Esophagus mucosa (tissue), 1 donor: ENCODE measurements at places on chromosomes 6 and 20.

DNA sequence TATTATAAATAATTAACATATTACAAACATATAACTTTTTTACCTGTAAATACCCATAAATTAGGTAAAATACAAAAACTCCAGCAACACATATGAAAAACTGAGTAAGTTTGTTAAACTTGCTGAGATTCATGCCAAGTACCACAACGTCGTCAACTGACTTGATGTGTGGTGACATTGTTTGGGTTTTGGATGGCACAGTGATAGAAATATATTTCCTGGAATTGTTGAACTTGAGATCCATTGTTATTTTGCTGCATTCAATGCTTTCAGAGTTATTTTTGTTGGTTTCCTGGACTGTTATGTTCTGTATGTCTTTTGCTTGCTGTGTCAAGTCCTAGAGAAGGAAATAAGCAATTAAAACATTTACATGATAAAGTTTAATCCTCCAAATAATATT, 5.5 kb downstream of the SLC35B3 start:
- ATAC-seq, result no peak

- ATAC-seq, result no peak
Measured at GRCh38 chr20:51327251-51327841, 215.2 kb downstream of the NFATC2 start.

GRCh38 chr6:36116066-36116864, 14.0 kb upstream of the MAPK13 start:
- no peak for ATAC-seq

DNA sequence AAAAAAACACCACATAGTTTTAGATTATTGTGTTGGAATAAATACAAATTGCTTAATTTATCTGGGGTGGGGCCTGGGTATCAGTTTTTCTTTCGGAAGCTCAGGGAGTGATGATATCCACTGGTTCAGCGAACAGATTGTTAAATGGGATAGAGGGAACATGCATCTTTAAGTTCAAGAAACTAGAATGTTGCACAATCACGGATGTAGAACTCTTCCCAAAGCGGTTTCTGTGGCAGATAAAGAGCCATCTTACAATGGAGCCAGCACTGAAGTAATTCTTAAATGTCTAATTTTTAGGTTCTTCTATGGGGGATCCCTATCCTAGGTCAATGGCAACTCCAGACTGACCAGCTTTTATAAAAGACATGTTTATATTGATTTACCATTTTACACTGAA, 9.7 kb upstream of the RMND1 start:
- no peak for ATAC-seq

GRCh38 chr6:20932284-20932683, 398.0 kb downstream of the CDKAL1 start:
- no peak for ATAC-seq

DNA sequence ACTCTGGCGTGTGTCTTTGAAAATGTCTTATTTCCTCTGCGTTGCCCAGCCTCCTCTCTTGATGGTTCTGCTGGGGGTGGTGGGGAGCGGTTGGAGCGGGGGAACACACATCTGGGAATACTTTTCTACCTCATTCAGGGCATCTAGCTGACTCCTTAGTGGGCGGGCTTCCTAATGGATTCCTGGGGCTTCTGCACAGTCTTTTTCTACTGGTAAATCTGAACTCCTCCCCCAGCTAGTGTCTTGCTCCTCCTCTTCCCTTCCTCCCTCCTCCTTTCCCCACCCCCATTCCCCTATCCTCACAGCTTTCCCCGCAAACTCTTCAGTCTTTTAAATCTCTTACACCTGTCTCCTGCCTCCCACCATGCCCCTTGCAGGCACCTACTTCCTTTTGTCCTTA, 74.4 kb downstream of the PRL start:
- no peak for ATAC-seq

GRCh38 chr6:21596145-21596948, 2.8 kb downstream of the SOX4 start:
- no peak for ATAC-seq

GRCh38 chr6:166413491-166413951, 30.8 kb upstream of the MPC1 start:
- no peak for ATAC-seq

DNA sequence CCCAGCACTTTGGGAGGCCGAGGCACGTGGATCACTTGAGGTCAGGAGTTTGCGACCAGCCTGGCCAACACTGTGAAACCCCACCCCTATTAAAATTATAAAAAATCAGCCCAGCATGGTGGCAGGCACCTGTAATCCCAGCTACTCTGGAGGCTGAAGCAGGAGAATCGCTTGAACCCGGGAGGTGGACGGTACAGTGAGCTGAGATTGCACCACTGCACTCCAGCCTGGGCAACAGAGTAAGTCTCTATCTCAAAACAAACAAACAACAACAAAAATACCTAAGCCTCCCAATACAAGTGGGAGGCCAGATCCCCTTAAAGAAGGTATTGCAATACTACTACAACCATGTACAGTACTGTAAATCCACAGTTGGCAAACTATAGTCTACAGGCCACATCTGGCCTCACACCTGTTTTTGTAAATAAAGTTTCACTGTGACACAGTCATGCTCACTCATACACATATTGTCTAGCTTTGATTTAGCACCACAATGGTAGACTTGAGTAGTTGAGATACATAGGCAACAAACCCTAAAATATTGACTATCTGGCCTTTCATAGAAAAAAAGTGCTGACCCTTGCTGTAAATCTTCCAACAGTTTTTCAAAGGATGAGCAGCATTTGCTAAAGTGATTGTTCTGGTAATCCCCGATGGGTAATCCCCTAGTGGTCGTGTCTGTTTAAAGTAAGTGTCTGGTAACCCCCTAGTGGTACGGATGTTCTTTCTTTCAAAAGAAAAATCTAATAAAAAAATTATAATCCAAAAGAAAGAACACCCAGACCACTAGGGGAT, 202.0 kb downstream of the RNGTT start:
- ATAC-seq, result no peak

GRCh38 chr6:112470950-112471349, 123.8 kb downstream of the RFPL4B start:
- no peak for ATAC-seq

GRCh38 chr6:49664817-49665216, 28.2 kb upstream of the RHAG start:
- ATAC-seq, result no peak

- no peak for ATAC-seq
Measured at GRCh38 chr6:3743541-3743940, 8.0 kb downstream of the PXDC1 start.

GRCh38 chr6:160662429-160662828, 1.6 kb downstream of the LPA start:
- no peak for ATAC-seq

DNA sequence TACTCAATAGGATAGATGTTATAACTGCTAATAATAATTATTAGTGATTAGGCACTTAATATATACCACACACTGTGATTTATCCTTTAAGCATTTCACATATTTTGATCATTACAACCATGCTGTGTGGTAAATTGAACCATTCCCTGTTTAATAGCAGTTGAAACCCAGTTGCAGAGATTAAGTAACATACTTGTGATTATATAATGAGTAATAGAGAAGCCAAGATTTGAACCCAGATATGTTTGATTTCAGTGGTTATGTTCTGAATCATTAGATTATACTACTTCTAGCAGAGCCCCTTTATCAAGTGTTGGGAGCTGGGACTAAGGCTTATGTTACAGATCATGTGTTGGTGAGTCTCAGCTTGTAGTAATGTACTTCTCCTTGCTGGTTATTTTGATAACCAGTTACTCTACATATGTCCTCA, 44.1 kb downstream of the STK4 start:
- ATAC-seq, result no peak

DNA sequence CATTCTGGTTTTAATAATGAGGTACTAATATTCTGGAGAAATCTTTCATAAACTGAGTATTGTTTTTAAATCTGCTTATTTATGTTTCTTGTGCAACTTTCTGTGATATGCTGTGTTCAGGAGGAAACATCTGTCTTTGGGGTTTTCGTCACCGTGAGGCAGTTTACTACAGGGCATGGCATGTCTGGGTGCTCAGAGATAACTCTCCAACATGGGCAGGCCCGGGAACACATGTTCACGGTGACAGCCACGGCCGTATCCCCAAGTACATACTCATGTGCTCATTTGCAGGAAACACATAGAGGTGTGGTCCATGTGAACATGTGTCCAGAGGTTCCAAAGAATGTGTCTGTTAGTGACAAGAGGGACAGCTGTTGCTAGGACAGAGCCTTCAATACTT, 62.1 kb upstream of the CNKSR3 start:
- ATAC-seq, result no peak

DNA sequence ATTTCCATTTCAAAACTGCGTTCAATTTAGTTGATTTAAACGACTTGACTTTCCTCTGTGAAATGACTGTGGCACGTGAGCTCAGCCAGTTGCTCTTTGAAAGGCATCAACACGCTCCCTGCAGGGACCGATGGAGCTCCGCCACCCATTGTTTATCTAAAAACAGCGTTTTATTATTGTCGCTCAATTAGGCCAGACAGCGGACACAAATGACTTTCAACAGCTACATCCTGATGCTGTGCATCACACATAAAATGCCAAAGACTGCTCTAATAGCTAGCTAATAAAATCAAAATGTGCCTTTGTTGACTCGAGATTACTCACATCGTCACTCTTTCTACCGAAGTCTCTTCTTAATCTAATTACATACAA, 332.5 kb downstream of the CD83 start:
- no peak for ATAC-seq

DNA sequence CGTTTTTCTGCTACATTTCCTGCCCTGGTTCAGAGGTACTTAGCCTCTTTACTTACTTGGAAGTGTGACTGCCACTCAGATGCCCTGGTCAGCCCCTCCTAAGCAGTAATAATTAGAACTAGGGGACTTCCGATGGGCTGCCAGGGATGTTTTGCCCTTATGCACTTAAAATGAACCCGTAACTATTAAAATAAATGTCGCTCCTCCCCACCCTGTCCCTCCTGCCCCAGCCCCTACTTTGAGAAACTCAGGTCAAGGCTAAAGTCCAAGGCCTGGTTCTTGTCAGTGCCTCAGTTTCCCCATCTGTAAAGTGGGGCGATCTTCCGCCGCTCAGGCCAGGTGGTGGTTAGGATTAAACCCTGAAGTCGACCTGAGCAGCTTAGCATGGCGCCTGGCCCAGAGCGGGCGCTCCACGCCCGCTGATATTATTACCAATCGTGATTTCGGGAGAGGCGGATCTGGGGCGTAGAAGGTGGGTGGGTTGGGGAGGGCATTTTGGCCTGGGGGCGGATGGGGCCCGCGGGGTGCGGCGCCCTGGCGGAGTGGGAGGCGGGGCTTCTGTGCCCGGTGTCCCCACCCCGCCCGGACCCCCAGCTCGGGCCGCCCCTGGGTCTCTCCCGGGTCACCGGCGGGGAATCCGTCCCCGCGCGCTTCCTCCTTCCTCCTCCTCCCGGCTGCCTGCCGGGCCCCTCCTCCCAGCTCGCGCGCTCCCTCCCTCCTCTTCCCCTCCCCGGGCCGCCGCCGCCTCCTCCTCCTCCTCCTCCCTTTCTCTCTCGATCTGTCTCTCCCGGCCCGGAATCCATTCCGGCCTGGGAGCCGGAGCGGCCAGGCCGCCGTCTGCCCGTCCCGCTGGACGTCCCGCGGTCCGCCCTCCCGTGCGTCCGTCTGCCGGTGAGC, at the start of gene SRC:
Gene SRC (plus strand): TSS at position 802 of the 897 bp plus-strand sequence. CDS start 38,014 bp downstream, outside the sequence.
- peak; percentile 68 for ATAC-seq

DNA sequence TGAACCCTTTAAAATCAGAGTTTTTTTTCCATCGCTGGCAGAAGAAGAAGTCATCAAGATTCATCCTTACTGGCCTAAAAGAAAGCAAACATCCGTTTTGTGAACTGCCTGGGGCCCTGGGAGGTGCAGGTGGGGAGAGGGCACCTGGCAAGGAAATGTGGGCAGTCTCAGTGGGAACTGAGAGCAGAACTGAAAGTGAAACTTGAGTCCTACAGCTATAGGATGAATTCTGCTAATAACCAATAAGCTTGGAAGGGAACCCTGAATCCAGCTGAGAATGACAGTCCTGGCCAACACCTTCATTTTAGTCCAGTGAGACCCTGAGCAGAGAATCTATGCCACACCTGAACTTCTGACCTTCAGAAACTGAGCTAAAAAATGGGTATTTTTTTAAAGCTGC, 130.1 kb upstream of the ASCC3 start:
- ATAC-seq, result no peak

GRCh38 chr20:11891077-11891775, 26.5 kb upstream of the BTBD3 start:
- peak; percentile 49 for ATAC-seq

GRCh38 chr6:158184608-158185007, 16.5 kb downstream of the GTF2H5 start:
- ATAC-seq, result no peak

DNA sequence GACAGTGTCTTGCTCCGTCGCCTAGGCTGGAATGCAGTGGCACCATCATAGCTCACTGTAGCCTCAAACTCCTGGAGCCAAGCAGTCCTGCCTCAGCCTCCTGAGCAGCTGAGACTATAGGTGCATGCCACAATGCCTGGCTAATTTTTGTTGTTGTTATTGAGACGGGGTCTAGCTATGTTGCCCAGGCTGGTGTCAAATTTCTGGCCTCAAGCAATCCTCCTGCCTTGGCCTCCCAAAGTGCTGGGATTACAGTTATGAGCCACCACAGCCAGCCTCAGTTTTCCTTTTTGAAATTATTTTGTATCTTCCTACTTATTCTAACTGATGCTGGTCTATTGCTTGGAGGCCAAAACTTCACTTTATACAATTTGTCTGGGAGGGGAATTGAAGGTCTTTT, 436.1 kb downstream of the UTRN start:
- ATAC-seq, result no peak

- no peak for ATAC-seq
Measured at GRCh38 chr6:96014846-96015517, 792 bp upstream of the FUT9 start.

DNA sequence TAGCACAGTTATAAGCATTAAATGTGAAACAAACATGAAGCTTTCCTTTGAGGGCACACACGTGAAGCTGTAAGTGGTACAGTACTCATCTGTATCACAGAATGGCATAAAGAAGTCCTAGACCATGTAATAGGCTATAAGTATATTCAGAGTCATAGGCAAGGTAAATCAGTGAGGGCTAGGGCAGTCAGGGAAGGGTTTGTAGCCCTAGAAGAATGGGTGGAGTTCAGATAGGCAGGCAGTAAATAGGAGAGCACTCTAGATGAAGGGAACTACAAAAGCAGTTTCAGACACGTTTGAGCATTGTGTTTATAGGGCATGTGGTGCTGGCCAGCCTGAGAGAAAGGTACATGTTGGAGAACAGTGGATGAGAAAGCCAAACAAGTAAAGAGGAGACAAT, 9.5 kb downstream of the YWHAB start:
- ATAC-seq, result no peak
